GM23248 (cell line): ENCODE measurements at places on chromosomes 11 and 22.
A peak's percentile ranks its signal among the peaks of the same experiment; 100 is the strongest.

- no peak for DNase-seq
Measured at GRCh38 chr11:107707807-107708206, 4.0 kb downstream of the SLN start.

GRCh38 chr11:30333405-30333804, 10.5 kb downstream of the ARL14EP start:
- peak; percentile 17 for DNase-seq

GRCh38 chr11:66856496-66857233, at the start of gene LRFN4:
LRFN4 (plus strand) TSS chr11:66857064; CDS start chr11:66857745, 681 bp downstream.
- peak; percentile 77 for DNase-seq

DNA sequence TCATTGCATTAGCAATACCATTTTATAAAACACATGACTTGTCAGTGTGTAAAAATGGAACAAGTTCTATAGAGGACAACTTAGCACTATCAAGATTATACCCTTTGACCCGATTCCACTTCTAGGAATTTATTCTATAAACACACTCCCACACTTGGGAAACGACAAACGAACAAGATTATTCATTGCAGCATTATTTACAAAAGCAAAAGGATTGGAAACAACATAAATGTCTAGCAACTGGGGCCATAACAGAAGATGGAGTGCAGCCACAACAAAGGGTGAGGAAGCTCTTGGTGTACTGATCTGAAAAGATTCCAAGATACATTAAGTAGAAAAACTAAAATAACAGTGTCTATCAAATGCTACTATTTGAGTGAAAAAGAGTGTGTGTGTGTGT, 2.3 kb upstream of the IRAG1 start:
- peak; percentile 6 for DNase-seq
